ENCODE measurements at places on chromosomes 1 and 21. TPM values are rescaled to one million over a fixed set of nuclear protein-coding genes. Genes with fewer than 3 reads are reported as not detected.

CD2 gene
- 0.71 TPM for total RNA-seq

PLA2G2D gene
- total RNA-seq, result not detected

DNA sequence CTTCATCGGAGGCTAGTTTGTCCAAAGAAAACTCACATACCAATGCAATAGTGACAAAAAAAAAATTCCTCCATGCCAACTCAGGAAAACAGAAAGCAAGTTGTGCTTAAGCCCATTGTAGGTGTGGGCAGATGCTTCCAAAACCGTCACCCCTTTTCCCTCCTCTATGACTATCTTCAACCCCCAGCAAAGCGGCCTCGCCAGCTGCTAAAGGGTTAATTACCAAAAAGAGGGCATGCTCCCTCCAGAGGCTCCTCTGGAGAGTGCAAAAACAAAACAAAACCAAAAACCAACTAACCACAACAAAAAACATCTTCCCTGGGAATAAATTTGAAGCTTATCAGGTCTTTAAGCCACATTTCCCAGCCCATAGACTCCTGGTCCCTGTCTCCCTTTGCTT lies 1.2 kb downstream of the LMOD1 start:
- no peak overlapping the region for H3K27ac ChIP-seq
- H3K36me3 ChIP-seq, result no peaks in the 10 kb centered on the region
- DNase-seq, result peak; percentile 56
- peaks cover 20% of the 10 kb centered on the region for H3K27me3 ChIP-seq

SYT14 gene
- 8.9 TPM for total RNA-seq

- H3K4me3 ChIP-seq, result no peak overlapping the region
- peak; percentile 43 for DNase-seq
- H3K27ac ChIP-seq, result no peak overlapping the region
These were observed 38.5 kb downstream of the CHD5 start for GRCh38 chr1:6141592-6141991.

DNA sequence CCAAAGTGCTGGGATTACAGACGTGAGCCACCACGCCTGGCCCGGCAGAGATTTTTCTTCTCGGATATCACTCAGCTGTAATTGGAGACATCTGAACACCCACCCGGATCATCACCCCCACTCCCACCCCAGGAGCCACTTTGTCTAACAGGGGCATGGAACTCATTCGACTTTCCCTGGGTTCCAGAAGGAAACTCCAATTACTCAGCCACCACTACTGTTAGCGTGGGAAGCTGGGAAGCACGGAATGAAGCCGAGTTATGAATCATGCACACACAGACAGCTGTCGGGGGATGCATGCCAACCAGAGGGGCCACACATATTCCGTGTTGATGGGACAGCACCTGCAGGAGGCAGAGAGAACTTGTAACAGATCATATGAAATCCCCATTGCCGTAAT lies 85.2 kb downstream of the HLCS start:
- no peak for DNase-seq
- peaks cover 19% of the 10 kb centered on the region for H3K36me3 ChIP-seq
- H3K27me3 ChIP-seq, result no peaks in the 10 kb centered on the region
- H3K27ac ChIP-seq, result no peak overlapping the region

GRCh38 chr21:43211072-43211759 lies 42.4 kb downstream of the CRYAA start:
- H3K4me1 ChIP-seq, result no peaks in the 10 kb centered on the region
- DNase-seq, result peak; percentile 60
- H3K36me3 ChIP-seq, result no peaks in the 10 kb centered on the region
- no peak overlapping the region for H3K4me3 ChIP-seq
- H3K27me3 ChIP-seq, result no peaks in the 10 kb centered on the region

GRCh38 chr21:33374450-33375096 lies 28.6 kb upstream of the IFNGR2 start:
- H3K36me3 ChIP-seq, result no peaks in the 10 kb centered on the region
- no peak overlapping the region for H3K4me3 ChIP-seq
- H3K4me1 ChIP-seq, result no peaks in the 10 kb centered on the region
- DNase-seq, result peak; percentile 35
- H3K27me3 ChIP-seq, result no peaks in the 10 kb centered on the region

MYOG gene
- total RNA-seq, result not detected

- H3K27ac ChIP-seq, result no peak overlapping the region
- no peak overlapping the region for H3K4me3 ChIP-seq
- no peaks in the 10 kb centered on the region for H3K4me1 ChIP-seq
- H3K27me3 ChIP-seq, result peaks cover under 1% of the 10 kb centered on the region
These were observed 112.4 kb downstream of the TBX19 start for GRCh38 chr1:168392958-168393549.

GRCh38 chr1:31689379-31689778 lies 14.4 kb downstream of the COL16A1 start:
- H3K4me1 ChIP-seq, result peaks cover 7% of the 10 kb centered on the region
- DNase-seq, result peak; percentile 53
- no peaks in the 10 kb centered on the region for H3K27me3 ChIP-seq

MATN1 gene
- total RNA-seq, result not detected
